ENCODE measurements at places on chromosomes 3 and 15.

DNA sequence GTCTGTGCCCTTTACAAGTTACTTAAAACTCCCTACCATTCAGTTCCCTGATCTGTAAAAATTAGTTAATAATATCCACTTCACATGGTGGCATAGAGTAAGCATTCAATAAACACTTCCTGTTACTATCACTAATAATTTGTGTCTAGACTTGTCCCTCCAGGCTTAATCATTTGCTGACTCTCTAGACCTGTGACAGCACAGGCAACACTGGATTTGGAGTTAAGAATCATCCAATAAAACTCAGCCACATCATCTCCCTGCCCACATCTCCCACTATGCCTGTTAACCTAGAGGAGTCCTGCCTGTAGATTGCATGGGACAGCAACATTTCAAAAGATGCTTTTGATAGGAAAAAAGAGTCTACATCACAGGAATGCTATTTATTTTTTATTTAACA, 564.6 kb downstream of the MFSD1 start:
- DNase-seq, result no peak

DNA sequence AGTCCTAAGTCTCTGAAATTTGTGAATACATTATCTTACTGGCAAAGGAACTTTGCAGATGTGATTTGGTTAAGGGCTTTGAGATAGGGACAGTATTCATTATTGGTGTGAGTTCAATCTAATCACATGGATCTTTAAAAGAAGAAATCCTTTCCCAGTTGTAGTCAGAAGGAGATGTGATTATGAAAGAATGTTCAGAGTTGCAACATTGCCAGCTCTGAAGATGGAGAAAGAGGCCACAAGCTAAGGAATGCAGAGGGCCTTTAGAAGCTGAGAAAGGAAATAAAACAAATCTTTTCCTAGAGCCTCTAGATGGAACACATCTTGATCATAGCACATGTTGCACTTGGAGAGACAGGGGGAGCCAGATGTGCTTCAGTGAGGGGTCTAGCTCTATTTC, 27.7 kb upstream of the SIAH2 start:
- no peak for DNase-seq

- DNase-seq, result peak; percentile 61
Observed at GRCh38 chr15:39874890-39875549, 45.0 kb downstream of the GPR176 start.

DNA sequence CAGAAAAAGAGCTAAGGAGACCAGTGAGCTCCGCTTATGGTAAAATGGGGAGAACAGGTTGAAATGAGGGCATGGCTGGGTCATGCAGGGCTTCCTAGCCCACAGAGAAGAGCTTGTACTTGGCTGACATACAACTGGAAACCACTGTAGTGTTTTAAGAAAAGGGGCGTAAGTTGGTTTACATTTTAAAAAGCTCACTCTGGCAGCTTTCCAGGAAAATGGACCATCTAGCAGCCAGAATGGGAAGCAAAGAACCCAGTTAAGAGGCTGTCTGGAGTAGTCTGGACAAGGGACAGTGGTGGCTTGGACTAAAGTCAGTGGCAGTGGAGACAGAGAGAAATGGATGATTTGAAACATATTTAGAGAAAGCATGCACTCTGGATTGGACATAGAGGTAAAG, 1.9 kb downstream of the MORC1 start:
- DNase-seq, result no peak

- no peak for DNase-seq
Observed at GRCh38 chr3:143190101-143190500, 70.5 kb downstream of the CHST2 start.

GRCh38 chr3:131020122-131020693, 6.4 kb downstream of the ASTE1 start:
- peak; percentile 71 for DNase-seq

GRCh38 chr3:16801698-16802097, 83.1 kb upstream of the PLCL2 start:
- DNase-seq, result no peak

DNA sequence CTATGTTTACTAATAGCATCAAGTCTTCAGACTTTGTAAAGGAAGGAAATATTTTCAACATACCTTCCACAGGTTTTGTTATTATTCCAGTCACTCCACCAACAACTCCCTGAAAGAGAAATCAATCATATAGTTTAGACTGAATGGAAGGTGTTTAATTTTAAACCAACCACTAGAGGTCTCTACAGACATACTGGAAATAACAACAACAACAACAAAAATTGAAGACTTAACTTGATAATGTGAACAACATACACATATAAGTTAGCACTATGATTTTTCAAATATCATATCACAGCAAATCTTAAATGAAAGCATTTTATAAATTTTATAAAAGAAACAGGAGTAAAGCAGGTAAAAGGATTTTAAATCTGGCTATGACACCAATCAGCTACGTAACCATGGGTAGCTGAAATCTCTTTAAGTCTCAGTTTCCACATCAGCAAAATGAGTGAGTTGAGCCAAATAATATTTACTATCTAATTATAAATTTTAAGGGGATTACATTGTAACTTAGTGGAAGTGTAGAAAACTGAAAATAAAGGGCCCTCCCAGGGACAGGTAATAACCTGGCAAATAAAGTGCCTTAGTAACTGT, 188.2 kb downstream of the VPS13C start:
- peak; percentile 34 for DNase-seq

DNA sequence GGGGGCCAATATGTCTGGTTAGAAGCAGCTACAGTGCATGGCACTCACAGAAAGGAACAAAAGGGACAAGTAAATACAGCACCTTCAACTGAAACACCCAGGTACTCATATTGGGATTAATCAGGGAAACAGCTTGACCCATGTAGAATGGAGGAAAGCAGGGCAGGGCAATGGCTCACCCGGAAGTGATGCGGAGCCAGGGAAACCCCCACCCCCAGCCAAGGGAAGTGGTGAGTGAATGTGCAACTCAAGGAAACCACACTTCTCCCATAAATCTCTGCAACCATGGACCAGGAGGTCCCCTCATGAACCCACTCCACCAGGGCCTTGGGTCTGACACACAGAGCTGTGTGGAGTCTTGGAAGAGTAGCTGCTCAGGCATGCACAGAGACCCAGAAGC, 117.1 kb downstream of the MTHFS start:
- DNase-seq, result peak; percentile 12

GRCh38 chr3:178684881-178685590, 148.8 kb downstream of the KCNMB2 start:
- no peak for DNase-seq
